ENCODE measurements at places on chromosomes 6 and 20. TPM values are rescaled to one million over a fixed set of nuclear protein-coding genes. Genes with fewer than 3 reads are reported as not detected.

GRCh38 chr6:152309648-152310047 lies 327.5 kb downstream of the SYNE1 start:
- no peak for DNase-seq

GRCh38 chr6:138239774-138240173 lies 21.5 kb upstream of the PBOV1 start:
- DNase-seq, result no peak

Gene TMEM244
- total RNA-seq, result not detected

Gene BPIFB2
- total RNA-seq, result 0.22 TPM
